GM19239 (cell line): ENCODE measurements at places on chromosomes 16 and 17.
A peak's percentile ranks its signal among the peaks of the same experiment; 100 is the strongest.

DNA sequence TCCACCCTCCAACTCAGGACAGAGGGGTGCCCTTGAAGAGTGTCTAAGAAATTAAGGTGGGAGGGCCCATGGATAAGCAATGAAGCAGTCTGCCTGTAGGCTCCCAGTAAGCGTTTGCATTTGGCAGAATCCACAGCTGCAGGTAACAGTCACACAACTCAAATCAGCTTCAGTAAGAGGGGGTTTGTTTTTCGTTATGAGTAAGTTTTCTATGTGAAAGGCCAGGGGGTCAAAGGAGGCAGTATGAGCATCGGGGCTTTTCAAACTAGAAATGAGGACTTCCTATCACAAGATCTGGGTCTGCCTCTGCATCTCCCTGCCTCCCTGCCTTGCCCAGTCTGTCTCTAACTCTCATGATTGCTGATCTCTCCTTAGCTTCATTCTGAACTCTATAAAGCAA, 128.1 kb upstream of the CCL2 start:
- no peak for DNase-seq

GRCh38 chr17:82965371-82965770, 114.0 kb upstream of the METRNL start:
- DNase-seq = no peak

- DNase-seq = no peak
These were observed 6.8 kb upstream of the ADCY7 start for GRCh38 chr16:50259334-50260205.

GRCh38 chr17:17027442-17028058, 14.7 kb upstream of the MPRIP start:
- no peak for DNase-seq

GRCh38 chr17:41107941-41108450, 2.8 kb downstream of the KRTAP4-9 start:
- DNase-seq = no peak

DNA sequence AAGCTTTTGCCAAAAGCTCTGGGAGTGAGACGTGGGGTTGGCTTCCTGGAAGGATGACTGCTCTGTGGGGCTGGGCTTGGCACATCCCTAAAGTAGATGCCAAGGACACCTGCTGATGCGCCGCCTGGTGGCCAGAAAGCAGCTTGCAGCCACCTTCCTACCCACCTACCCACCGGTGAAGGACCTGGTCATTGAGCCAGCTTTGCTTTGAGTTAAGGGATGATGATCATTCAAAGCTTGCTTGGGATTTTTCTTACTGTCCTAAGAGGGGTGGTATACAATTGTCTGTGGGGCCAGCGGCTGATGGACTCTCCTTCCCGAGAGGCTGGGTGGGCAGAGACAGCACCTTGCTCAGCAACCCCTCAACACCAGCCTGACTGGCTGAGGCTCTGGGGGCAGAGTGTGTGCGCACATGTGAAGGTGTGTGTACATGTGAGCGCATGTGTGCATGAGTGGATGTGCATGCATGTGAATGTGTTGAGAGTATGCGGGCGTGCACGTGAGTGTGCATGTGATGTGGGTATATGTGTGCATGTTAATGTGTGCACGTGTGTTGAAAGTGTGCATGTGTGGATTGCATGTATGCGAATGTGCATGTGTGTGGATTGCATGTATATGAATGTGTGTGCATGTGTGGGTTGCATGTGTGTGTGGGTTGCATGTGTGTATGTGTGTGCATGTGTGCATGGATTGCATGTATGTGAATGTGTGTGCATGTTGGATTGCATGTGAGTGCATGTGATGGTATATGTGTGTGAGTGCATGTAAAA, 18.6 kb downstream of the C1QTNF1 start:
- no peak for DNase-seq

GRCh38 chr17:60597297-60597696, 2.7 kb upstream of the PPM1D start:
- DNase-seq = no peak

DNA sequence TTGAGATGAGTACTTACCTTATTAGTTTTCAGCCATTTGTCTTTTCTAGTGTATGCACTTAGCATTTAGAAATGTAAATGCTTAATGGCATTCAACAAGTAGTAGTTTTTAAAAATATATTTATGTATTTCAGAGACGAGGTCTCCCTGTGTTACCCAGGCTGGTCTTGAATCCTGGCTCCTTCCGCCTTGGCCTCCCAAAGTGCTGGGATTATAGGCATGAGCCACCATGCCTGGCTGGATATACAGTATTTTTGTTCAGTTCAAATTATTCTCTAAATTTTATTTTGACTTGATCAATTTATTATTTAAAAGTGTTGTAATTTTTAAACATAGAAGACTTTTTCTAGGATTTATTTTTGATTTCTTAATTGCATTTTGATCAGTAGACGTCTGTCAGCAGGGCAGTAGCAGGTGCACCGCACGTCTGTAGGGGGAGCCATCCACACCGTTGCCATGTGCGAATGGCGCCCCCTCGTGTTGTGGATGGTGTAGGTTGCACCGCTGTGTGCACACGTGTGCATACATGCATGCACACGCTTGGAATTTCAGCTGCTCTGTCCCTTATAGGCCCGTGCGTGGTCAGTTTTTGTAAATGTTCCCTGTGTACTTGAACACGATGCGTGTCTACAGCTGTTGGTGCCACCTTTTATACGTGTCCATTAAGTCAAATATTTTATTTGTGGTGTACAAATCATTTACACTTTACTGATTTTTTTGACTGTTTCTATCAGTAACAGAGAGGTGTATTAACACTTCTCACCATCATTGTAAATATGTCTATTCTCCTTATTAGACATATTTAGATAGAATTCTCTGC, 30.6 kb downstream of the RPTOR start:
- DNase-seq = peak; percentile 89

GRCh38 chr16:56137269-56137668, 54.0 kb upstream of the GNAO1 start:
- DNase-seq = no peak

DNA sequence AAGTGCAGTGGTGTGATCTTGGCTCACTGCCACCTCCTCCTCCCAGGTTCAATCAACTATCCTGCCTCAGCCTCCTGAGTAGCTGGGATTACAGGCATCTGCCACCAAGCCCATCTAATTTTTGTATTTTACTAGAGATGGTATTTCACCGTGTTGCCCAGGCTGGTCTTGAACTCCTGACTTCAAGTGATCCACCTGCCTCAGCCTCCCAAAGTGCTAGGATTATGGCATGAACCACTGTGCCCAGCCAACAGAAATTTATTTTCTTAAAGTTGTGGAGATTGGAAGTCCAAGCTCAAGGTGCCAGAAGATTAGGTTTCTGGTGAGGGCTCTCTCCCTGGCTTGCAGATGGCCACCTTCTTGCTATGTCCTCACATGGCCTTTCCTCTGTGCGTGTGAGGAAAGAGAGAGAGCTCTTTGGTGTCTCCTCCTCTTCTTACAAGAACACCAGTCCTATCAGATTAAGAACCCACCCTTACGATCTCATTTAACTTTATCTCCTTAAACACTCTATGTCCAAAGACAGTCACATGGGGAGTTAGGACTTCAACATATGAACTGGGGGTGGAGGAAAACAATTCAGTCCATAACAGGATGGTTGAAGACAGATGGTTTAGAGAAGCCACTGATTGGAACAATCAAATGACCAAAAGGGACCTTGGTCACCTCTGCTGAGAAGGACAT, 31.8 kb downstream of the C16orf82 start:
- no peak for DNase-seq
